ENCODE measurements at places on chromosomes 16 and 17.

DNA sequence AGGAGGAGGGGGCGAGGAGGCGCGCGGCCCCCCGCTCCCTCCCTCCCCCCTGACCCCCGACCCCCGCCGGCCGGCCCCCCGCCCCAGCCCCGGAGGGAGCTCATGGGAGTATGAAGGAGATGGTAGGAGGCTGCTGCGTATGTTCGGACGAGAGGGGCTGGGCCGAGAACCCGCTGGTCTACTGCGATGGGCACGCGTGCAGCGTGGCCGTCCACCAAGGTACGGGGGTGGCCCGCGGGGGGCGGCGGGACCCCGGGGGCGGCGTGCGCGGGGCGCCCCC lies 390 bp downstream of the MLLT6 start:
- no peak for DNase-seq

DNA sequence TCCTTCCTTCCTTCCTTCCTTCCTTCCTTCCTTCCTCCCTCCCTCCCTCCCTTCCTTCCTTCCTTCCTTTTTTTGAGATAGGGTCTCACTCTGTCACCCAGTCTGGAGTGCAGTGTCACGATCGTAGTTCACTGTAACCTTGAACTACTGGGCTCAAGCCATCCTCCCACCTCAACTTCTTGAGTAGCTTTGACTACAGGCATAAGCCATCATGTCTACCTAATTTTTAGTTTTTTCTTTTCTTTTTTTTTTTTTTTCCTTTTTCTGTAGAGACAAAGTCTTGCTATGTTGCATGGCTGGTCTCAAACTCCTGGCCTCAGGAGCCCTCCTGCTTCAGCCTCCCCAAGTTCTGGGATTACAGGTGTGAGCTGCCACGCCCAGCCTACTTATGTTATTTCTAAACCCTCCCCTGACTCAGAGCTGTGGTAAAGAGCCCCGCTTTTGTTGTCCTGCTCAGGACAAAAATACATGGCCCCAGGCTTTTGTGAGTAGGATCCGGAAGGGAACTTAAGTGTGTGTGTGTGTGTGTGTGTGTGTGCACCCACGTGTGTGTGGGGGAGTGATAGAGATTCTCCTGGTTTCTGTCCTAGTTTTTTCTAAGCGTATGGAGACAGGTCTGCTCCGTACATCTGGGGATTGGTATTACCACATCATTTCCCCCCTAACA lies 67.1 kb downstream of the PRKCB start:
- no peak for DNase-seq

GRCh38 chr16:86562356-86562755 lies 4.3 kb upstream of the FOXC2 start:
- no peak for DNase-seq

GRCh38 chr17:38597375-38597774 lies 8.4 kb downstream of the SRCIN1 start:
- DNase-seq: no peak

DNA sequence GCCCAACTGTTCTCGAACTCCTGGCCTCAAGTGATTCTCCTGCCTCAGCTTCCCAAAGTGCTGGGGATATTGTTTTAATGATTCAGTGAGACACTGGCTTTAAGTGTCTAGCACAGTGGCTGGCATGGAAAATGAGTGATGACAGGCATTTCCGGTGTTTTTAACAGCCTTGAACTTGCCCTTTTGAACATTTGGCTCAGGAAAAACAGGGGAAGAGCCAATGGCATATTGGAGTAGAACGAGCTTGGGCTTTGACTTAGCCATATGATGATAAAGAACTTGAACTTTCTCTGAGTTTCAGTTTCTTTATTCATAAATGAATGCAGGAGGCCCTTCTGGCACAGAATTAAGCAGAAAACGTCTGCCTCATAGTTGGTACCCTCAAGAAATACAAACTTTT lies 145.0 kb upstream of the HS3ST4 start:
- DNase-seq: no peak

- DNase-seq: no peak
Measured at GRCh38 chr17:29571883-29572681, 3.6 kb downstream of the TP53I13 start.

GRCh38 chr17:16150251-16150856 lies 65.0 kb downstream of the NCOR1 start:
- DNase-seq: no peak

- DNase-seq: no peak
Measured at GRCh38 chr17:76899414-76899813, 31.2 kb downstream of the MGAT5B start.

DNA sequence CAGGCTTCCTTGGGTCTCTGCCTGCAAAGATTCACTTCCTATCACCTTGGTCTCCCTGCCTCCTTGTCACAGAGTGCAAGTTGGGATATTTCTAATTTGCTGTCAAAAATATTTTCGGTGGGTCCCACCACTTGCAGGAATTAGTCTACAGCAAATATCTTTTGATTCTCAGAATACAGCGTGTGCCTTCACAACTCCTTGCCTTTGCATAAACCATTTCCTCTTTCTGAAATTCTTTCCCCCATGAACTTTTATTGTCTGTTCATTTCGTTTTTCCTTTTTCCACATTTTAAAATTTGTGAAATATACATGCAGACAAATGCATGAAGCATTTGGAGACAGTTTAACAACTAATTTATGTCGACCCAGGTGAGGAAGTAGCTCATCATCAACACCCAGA lies 60.0 kb downstream of the HS3ST3B1 start:
- no peak for DNase-seq

DNA sequence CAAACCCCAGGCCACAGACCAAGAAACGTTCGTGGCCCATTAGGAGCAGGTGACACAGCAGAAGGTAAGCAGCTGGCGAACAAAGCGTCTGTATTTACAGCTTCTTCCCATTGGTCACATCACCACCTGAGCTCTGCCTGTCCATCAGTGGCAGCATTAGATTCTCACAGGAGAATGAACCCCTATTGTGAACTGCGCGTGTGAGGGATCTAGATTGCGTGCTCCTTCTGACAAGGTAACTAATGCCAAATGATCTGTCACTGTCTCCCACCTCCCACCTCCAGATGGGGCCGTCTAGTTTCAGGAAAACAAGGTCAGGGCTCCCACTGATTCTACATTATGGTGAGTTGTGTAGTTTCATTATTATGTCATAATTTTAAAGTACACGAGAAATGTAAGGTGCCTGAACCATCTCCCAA lies 186.3 kb downstream of the CPPED1 start:
- no peak for DNase-seq

GRCh38 chr17:66398059-66398458 lies 95.6 kb downstream of the PRKCA start:
- no peak for DNase-seq

- peak; percentile 64 for DNase-seq
Measured at GRCh38 chr17:4485676-4486646, 12.7 kb upstream of the SPNS2 start.

DNA sequence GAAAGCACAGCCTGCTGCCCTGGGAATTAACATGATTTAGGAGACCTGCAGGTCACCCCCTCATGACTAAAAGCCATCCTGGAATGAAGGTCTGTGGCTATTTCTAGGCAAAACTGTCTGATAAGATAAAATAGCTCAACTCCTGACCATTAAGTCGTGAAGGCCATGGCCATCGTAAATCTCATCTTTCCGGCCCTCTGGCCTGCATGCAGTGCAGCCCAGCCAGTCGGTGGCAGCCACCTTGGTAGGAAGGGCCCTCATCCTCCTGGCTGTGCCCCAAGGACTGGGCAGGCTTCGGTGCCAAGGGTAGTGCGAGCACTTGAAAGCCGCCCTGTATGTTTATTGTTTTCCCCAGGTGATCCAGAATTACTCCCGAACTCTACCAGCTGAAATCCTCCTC lies 18.2 kb upstream of the MEOX1 start:
- no peak for DNase-seq

DNA sequence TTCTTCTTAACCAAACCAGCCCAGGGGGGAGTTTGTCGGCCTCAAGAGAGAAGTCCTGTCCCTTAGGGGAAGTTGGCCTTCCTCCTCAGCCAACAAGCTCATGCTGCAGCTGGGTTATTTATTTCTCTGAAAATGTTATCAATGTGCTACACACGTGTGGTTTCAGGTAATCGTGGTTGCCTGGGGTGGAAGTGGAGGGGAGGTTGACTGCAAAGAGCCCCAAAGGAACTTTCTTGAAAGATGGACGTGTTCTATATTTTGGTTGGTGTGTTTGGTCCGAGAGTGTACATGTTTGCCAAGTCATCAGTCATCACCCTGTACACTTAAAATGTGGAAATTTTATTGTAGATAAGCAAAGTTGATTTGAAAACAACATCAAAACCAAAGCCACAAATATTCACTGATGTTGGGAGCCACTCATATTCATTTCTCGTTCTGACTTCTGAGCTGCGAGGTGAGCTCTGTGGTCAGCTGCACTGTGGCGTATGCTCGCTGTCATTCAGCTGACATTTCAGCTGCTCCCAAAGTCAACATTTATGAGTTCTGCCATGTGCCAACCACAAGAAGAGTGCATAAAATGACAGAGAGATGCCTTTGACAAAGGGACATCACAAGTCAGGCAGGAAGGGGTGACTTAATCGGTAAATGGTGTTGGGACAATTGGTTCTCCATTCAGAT lies 26.5 kb upstream of the ADGRG1 start:
- peak; percentile 55 for DNase-seq

- no peak for DNase-seq
Measured at GRCh38 chr16:5257462-5257861, 159.9 kb upstream of the EEF2KMT start.

GRCh38 chr17:60355663-60356594 lies 36.0 kb downstream of the USP32 start:
- DNase-seq: no peak

- no peak for DNase-seq
Measured at GRCh38 chr17:79779084-79779529, 1.2 kb downstream of the CBX2 start.

- DNase-seq: no peak
Measured at GRCh38 chr16:60363566-60363965, 1629.5 kb upstream of the GOT2 start.

GRCh38 chr16:55391760-55392375 lies 67.9 kb downstream of the IRX6 start:
- DNase-seq: no peak

GRCh38 chr17:80163336-80163735 lies 6.5 kb upstream of the CARD14 start:
- DNase-seq: no peak

DNA sequence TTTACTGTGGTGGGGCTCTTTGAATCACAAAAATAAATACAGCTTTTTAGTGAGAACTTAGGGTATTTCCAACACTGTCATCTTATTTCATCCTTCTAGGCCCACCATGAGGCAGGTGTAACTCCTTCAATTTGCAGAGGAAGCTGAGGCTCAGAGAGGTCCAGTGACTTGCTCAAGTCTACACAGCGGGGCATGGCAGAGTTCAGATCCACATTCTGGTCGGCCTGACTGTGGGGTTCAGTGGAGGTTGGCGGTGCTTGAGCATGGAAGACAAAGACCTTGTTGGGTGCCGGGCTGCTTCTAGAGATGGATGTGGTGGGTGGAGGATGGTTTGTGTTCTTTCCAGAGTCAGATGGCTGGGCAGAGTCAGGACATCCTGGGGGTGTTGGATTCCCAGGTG lies 39.8 kb downstream of the PLCG2 start:
- DNase-seq: no peak

DNA sequence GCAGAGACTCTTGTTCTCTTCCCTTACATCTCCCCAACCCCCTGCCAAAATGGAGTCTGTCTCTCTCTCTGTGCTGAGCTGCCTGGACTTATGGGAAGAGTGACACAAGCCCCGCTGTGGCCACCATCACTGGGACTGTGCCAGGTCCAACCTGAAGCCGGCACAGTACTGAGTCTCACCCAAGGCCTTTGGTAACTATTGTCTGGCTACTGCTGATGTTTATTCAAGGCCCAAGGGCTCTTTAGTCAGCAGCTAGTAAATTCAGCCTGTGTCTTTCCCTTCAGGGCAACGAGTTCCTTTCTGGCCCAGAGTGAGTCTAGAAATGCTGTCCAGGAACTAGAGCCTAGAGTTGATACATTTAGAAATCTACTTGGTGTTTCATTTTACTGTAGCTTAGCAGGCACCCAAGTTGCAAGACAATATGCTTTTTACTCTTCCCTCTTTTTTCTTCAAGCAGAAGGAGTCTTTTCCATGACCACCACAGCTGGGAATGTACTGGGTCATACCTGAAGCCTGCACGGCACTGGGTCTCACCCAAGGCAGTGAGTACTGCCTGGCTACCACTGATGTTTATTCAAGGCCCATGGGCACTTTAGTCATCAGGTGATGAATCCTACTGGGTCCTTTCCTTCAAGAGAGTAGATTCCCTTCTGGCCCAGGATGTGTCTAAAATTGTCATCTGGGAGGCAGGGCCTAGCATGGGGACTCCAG lies 17.7 kb downstream of the EFCAB5 start:
- DNase-seq: no peak

DNA sequence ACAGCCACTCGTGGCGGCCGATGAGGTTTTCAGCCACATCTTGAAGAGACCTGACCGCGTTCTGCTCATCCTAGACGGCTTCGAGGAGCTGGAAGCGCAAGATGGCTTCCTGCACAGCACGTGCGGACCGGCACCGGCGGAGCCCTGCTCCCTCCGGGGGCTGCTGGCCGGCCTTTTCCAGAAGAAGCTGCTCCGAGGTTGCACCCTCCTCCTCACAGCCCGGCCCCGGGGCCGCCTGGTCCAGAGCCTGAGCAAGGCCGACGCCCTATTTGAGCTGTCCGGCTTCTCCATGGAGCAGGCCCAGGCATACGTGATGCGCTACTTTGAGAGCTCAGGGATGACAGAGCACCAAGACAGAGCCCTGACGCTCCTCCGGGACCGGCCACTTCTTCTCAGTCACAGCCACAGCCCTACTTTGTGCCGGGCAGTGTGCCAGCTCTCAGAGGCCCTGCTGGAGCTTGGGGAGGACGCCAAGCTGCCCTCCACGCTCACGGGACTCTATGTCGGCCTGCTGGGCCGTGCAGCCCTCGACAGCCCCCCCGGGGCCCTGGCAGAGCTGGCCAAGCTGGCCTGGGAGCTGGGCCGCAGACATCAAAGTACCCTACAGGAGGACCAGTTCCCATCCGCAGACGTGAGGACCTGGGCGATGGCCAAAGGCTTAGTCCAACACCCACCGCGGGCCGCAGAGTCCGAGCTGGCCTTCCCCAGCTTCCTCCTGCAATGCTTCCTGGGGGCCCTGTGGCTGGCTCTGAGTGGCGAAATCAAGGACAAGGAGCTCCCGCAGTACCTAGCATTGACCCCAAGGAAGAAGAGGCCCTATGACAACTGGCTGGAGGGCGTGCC lies 30.1 kb downstream of the CIITA start:
- DNase-seq: no peak

DNA sequence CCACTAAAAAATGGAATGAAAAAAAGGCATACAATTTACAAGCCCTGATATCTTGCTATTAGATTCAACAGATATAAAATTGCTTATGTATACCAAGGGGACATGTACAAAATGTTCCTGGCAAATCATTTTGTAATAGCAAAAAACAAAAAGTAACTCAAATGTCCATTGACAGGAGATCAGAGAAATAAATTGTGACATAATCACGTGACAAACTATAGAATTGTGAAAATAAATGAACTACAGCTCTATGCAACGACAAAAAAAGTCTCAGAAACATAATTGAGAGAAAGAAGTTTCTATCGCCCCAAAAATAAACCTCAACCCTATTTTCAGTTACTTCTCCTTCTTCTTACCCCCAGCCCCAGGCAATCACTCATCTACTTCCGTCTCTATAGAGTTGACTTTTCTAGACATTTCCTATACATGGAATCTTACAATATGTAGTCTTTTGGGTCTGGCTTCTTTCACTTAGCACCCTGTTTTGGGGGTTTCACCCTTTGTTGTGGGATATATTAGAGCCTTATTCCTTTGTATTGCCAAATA lies 12.1 kb upstream of the ACE start:
- no peak for DNase-seq

- DNase-seq: no peak
Measured at GRCh38 chr16:6602405-6602804, 730.2 kb upstream of the RBFOX1 start.

All from CD4-positive, alpha-beta T cell treated with Interleukin-6 at 100 ng/mL for 8 hours (primary cell).